ENCODE measurements at places on chromosomes 7 and 10.

DNA sequence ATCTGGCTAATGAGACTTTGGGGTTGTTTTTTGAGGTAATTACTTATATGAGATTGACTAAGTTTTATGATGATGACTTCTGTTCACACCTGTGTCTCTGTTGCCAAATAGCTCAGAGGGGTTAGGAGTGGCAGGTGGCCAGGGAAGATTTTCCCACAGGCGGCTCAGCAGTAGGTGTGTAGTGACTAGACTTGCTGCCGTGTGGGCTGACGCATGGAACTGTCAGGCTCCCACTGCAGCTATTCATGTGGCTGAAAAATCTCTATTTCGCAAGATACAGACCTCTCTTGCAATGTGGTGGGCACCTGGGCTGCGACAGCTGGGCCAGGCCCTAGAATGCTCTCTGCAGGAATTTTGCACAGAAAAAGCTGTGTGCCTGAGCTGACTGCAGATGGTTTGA lies 1.4 kb downstream of the CPA4 start:
- no peak for DNase-seq

- no peak for DNase-seq
Observed at GRCh38 chr7:130102588-130102987, 32.3 kb downstream of the KLHDC10 start.

- DNase-seq = no peak
Observed at GRCh38 chr10:91574236-91574635, 58.6 kb downstream of the PPP1R3C start.

- DNase-seq = no peak
Observed at GRCh38 chr10:71982269-71983178, 18.3 kb downstream of the CHST3 start.

DNA sequence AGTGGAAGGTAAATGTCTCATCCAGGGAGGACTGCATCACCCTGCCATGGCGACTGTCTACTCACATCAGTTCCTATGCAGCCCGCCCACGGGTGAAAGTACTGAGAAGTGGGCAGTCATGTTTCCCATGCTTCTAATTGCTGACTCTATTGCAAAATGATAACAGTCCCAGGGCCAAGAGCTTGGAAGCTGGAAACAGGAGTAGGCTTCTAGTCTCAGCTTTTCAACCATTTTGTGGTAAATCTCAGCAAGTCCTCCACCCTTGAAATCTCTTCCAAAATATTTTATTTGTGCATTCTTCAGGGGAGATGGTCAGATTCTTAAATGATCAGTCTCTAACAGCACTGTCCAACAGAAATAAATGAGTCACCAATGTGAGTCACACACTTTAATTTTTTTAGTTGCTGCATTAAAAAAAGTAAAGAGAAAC lies 48.1 kb upstream of the TARP start:
- DNase-seq = no peak

DNA sequence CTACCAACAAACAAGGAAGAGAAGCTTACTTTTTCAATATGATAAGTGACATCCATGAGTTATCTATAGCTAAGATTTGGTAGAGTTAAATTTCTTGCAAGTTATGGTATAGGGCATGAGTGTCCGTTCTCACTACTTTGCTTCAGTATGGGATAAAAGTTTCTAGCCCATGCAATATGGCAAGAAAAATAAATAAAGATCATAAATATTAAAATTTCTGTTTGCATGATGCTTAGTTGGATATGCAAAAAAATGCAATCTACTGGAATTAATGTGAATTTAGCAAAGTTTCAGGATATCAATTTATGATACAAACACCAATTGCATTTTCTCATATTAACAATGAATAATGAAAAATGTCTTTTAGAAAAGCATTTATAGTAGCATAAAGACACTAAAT lies 148.7 kb upstream of the ADARB2 start:
- no peak for DNase-seq

DNA sequence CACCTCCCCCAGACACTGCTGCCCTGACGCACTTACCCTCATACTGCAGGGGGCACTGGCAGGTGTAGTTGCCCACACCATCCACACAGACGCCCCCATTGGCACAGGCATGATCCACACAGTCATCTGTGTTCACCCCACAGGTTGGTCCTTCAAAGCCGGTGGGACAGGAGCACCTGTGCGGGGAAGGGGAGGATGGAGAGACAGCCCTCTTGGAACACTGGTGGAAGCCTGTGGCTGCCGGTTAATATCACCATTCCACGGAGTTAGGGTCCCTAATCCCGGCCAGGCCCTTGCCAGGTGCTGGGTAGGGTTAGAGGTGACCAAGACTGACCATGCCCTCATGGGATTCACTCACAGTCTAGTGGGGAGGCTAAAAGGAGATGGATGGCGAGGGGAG lies 171.8 kb downstream of the SLIT1 start:
- DNase-seq = no peak

DNA sequence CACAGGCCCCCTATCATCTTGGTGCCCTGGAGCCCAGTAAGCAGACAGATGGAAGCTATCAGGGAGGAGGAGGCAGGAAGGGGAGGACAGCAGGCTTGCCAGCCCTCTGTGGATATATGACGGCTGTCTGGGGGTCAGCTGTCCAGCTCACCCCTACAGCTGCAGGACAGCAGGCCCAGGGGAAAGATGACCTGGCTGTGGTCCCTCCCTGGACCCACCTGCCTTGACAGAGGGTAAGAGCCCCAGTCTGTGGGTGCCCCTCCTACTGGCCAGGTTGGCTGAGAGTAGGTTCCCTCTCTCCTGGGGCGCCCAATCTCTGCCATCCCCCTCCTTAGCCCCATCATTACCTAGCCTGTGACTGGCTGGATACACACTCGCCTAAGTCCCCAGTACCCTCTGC lies 62.5 kb downstream of the C10orf143 start:
- no peak for DNase-seq

DNA sequence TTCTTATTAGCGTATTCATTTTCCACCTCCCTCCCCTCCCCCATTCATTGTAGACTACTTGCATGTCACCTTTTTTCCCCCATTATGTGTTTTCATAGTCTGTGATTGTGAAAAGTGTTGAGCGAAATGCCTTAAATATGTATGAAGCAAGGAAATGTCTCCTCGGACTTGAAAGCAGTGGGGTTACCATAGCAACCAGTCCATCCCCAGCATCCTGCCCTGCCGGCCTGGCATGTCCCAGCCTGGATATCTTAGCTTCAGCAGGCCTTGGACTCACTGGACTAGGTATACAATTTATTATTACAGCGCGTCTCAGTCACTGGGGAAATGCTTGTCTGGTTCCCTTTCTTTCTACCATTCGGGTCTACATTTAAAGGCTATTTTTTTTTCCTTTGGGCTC lies 283.6 kb downstream of the BICC1 start:
- no peak for DNase-seq

- no peak for DNase-seq
Observed at GRCh38 chr7:124723012-124723411, 42.6 kb downstream of the GPR37 start.

GRCh38 chr10:50679149-50679548 lies 55.4 kb upstream of the SGMS1 start:
- DNase-seq = no peak

DNA sequence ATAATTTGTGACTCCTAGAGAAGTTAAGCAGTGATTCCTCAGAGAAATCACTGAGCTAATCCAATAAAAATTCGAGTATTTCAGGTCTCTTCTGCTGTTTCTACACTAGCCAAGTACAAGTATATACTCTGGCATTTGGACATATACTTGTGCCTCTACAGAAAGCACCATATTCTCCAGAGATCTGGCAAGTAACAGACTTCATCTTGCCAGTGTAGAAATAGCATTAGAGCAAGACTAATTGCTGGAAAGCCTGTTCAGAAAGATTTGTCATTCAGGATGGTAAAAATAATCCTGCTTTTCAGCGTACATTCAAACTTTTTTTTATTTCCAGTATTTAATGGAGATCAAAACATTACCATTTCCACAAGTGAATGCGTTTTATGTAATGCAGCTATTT lies 410.8 kb upstream of the ETV1 start:
- DNase-seq = no peak

Measured in activated CD8-positive, alpha-beta memory T cell treated with anti-CD3 and anti-CD28 coated beads, Interleukin-2, amount 10 ng/mL, durations not matched to agents 7 days and 5 days (primary cell).